HEK293T (cell line): ENCODE measurements at places on chromosomes 3 and 15.

DNA sequence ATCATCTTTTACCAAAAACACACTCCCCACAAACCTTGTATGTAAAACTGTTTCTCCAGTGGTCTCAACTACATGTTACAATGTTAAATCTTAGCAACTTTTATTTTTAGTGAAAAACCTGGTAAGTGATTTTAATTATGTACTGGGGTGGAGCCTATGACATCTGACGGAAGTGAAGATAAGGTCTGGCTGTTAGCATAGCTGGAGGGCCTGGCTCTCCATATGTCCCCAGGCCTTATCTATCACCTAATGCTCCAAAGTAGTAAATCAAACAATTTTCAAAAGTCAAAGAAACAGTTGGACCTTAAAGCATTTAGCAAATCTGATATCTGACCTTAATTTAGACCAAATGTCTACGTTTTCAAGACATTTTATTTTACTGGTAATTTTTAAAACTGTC is 173.6 kb upstream of the SMAD3 start:
- no peak for DNase-seq

DNA sequence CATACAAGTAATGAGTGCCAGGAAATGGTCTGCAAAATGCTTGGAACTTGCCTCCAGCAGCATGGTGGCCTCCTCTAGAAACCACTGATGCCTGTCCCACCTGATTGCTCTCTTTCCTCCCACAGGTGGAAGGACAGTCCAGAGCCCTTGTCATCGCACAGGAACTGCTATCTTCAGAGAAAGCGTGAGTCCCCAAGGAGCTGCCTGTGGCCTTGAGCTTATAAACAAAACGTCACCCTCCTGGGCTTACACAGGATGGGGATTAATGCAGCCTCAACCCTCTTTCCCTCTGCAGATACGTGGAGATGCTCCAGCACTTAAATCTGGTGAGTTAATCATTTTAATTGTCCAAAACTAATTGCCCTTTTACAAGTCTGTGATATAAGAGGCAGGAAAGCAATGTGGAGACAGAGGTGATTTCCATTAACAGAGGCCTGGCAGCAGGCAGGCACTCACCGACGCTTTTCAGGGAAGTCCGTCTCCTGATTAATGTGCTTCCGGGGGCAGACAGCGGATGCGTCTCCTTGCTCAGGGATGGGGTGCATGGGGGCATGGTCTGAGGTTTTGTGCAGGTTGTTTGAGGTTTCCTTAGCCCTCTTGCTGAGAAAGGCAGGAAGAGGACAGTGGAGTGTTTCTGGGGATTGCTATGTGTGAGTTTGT is 61.8 kb downstream of the FGD5 start:
- no peak for DNase-seq

DNA sequence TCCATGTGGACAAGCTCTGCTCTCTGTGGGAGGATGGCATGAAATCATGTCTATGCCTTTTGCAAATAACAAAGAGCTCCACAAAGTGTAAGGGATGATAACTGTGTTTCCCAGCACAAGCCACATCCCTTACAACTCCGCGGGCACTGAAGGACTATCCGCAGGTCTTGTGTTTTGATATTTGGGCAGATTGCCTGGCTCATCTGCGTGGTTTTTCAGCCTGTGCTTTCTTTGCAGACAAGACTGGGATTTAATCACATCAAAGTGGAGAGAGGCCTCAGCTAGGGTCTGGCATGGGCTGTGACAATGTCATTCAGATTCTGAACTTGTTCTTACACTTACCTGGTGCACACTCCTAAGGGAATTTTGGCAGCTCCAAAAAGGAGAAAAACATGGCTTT is 30.2 kb upstream of the CA12 start:
- DNase-seq, result no peak

DNA sequence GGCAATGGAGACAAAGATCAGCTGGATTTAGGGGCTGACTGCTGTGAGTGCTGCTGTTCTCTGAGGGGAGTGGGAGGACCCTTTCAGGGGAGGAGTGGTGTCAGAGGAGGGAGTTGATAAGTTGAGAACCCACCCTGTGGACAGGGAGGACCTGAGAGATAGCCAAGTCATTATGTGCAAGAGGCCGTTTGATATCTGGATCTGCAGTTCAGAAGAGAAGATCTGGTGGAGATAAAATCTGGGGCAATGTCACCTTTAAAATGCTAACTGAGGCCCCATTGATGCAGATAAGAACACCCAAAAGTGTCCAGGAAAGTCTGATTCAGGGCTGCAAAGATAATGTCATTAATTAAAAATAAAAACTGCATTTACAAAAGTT is 256.1 kb upstream of the HES1 start:
- DNase-seq, result no peak

- DNase-seq, result no peak
Observed at GRCh38 chr3:23376516-23377248, 173.6 kb downstream of the UBE2E2 start.

GRCh38 chr3:193029800-193030199 is 112.1 kb upstream of the MB21D2 start:
- DNase-seq, result no peak

GRCh38 chr3:65252266-65252665 is 564.5 kb upstream of the ADAMTS9 start:
- no peak for DNase-seq

- DNase-seq, result no peak
Observed at GRCh38 chr3:59839283-59839682, 789.5 kb upstream of the CFAP20DC start.

DNA sequence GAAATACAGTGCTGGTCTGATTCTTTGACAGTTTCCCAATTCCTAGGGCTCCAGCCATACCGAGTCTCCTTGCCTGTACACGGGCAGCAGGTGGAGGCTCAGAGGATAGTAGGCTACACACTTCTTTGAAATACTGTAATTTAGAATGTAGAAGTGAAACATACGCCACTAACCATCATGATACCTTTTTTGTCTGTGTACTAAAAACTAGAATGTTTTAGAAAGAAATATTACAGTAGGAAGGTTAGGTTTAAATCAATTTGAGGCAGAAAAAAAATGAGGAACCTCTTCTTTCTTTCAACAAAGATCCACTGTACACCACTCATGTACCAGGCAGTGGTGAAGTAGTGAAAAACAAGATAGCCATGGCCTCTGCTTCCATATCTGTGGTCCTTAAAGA is 354.7 kb downstream of the MCTP2 start:
- DNase-seq, result no peak

GRCh38 chr15:89805241-89806209 is 9.1 kb downstream of the ANPEP start:
- no peak for DNase-seq

DNA sequence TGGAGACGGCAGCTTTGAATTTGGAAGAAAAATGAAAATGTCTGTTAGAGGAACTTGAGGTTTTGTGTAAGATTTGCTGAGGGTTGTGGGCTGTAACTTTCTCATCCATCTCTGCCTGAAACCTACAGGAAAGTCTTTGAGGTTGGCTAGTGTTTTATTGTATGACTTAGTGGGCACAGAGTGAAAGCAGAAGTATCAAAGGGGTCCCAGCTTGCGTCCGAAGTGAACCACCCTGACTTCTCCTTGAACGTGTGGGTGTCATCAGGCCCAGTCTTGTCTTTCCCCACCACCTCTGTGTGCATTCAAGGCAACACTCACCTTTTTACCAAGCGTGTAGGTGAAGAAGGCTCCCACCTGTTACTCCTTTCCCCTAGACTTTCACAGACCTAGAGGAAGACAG is 682.1 kb upstream of the CFAP20DC start:
- DNase-seq, result no peak

GRCh38 chr3:176174060-176174459 is 1023.2 kb downstream of the TBL1XR1 start:
- no peak for DNase-seq

GRCh38 chr15:70442616-70443321 is 320.6 kb downstream of the UACA start:
- DNase-seq, result no peak

DNA sequence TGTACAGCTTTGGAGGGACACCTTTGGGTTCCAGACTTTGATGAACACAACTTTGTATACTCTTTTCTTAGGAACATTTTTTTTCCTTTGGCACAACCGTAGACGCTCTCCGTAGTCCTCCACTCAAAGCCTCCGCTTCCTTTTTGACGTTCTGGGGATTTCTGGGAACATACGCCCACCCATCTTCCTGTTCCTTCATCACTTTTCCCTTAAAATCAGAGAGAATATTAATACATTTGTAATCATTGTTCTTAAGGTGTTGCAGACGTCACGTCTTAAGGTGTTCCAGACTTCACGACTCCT is 405 bp upstream of the SPG21 start:
- DNase-seq, result no peak

DNA sequence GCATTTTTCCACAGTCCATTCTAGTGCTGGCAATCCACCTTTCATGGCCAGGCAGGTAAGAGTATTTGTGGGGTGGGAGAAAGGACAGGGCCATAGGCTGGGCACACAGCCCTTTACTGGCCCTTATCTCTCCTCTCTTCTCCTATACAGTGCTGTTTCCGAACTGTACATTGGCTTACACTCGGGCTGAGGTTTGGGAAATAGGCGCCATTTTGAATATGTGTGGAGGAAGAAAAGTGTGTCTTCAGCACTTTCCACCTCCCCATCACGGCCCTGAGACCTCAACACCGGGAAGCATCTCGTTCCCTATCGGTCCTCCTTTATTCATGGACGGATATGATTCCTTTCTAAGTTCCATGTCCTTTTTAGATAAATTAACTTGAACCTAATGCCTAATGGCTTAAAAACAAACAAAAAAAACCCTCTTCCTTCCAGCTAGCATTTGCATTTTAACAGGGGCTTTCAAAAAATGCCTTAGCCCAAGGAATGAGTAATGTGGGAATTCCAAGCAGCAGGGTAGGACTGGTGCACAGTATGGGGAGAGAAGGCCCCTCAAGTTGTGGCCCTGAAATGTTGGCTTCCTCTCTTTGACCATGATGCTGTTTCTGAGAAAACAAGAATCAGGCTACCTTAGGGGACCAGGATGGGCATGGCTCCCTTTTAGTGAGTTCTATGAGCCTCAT is 24.5 kb downstream of the CD86 start:
- DNase-seq, result no peak

DNA sequence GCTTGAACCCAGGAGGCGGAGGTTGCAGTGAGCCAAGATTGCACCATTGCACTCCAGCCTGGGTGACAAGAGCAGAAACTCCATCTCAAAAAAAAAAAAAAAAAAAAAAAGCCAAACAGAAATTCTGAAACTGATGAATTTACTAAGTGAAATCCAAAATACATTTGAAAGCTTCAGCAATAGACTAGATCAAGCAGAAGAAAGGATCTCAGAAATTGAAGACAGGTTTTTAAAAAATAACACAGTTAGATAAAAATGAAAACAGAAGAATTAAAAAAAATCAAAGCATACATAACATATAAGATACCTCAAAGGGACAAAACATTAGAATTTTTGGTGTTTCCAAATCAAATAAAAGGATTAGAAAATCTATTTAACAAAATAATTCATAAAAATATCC is 114.4 kb downstream of the TP63 start:
- no peak for DNase-seq

DNA sequence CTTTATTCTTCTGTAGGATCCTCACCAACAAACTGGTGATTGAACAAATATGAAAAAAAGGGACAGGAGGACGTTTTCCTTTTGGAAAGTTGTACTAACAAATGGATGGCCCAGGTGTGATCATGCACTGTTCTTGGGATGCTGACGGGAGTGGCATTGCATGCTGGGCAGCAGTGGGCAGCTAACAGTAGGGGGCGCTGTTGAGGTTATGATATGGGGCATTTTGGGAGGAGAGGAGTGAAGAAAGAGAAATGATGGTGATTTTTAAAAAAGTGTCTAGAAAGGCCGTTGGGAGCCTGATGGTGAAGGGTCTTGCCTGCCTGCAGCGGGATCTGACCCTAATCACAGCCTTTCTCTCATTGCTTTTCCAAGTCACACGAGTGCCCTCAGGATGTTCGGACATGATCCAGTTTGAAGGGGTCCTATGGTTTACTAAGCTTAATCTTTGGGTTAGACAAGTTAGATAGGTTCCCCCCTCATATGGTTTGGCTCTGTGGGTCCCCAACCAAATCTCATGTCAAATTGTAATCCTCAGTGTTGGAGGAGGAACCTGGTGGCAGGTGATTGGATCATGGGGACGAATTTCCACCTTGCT is 46.2 kb upstream of the PRTG start:
- DNase-seq, result peak; percentile 32

GRCh38 chr15:75036212-75036616 is 12.8 kb downstream of the PPCDC start:
- no peak for DNase-seq

DNA sequence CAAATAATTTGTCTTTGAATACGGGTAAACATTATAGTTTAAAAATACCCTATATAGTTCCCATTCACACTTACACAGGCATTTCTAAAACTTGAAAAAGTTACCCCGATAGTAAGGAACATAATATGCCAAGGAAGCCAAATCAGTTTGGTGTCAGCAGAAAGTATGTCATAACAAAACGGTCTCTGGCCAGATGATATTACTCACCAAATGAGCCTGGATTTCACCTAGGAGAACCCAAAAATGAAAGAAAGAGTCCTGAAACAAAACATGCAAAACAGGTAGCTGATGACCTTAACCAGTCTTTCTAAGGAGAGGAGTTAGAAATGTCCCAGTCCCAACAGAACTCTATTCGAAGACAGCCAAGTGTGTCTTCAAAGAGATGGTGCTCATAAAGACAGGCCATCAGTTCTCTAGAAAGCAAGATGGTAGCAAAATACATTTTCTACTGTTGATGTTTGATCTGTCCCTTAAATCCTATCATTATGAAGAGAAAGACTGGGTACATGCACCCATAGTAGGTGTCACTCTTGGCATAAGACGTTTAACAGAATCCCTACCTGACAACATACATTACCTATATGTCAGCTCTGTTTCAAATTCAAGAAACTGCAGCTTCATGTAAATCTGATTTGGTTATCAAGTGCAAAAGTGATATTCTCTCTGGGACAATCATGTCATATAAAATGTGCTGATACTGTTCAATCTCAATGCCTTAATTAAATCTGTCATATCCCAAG is 942.5 kb downstream of the ROBO1 start:
- DNase-seq, result no peak

DNA sequence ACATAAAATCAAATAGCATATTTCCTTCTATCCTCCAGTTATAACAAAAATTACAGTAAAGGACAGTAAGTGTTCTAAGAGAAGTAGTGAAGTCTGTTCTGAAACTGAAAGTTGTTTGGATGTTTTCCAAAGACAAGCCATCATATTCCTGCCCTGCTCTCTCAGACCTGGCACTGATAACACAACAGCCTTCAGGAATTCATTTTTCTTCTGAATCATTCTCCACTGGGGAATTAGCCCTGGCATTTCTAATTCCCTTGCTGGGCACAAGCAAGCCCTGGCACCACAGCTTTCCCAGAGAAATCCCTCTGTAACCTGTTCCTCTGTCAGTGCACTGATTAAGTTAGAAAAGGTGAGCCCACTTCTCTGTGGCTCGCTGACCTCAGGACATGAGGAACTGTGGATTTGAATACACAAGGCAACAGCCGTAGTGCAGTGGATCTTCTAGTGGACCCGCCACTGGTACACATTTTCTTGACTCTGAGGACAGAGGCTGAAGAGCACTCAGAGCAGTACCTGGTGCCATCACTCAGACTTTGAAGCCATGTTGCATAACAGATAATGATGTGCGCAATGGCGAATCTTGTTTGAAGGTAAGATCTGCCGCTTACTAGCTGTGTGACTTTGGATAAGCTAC is 61.6 kb downstream of the WWTR1 start:
- no peak for DNase-seq
